ENCODE measurements at places on chromosomes 1 and 21. TPM values are rescaled to one million over a fixed set of nuclear protein-coding genes. Genes with fewer than 3 reads are reported as not detected.

DNA sequence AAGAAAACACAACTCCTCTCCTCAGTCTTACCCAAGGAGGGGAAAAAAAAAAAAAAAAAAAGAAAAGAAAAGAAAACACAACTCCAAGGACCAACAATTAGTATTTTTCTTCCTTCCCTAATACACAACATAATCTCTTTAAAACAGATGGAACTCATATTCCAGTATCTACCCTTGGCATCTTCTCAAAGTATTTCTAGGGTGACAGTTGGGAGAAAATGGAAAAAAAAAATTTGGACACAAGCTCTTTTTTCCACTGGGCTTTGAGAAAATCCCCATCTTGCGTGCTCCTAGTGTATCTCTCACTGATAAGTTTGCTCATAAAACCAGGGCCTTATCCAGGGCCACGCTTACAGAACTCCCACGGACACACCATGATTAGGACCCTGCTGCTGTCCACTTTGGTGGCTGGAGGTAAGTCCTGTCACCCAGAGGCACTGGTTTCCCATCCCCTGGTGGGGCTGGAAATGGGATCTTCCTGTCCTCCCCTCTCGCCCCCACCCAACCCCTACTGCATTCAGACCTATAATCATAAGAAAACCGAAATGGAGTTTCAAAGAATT lies at the start of gene CELA2B:
Gene CELA2B (plus strand): TSS at position 353 of the 563 bp plus-strand sequence. CDS start 22 bp downstream, at position 375.
- DNase-seq = no peak

GRCh38 chr1:241171991-241172390 lies 185.0 kb downstream of the RGS7 start:
- no peak for DNase-seq

DNA sequence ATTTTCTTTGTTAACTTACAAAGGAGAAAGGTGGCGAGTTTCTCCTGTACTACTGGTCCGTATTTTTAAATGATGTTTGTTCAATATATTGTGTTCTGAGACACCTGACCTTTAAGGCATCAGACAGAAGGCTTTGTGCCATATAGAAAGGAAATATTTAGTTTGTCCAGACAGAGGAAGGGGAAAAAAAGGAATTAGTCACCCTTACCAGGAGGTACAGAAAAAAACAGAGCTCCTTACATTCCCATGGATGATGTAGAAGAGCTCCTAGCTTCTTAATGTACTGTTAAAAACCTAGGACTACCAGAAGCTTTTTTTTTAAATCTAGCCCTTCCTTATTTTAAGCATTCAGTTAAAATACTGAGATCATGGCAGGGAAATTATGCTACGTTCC lies 12.4 kb upstream of the PODN start:
- no peak for DNase-seq

DNA sequence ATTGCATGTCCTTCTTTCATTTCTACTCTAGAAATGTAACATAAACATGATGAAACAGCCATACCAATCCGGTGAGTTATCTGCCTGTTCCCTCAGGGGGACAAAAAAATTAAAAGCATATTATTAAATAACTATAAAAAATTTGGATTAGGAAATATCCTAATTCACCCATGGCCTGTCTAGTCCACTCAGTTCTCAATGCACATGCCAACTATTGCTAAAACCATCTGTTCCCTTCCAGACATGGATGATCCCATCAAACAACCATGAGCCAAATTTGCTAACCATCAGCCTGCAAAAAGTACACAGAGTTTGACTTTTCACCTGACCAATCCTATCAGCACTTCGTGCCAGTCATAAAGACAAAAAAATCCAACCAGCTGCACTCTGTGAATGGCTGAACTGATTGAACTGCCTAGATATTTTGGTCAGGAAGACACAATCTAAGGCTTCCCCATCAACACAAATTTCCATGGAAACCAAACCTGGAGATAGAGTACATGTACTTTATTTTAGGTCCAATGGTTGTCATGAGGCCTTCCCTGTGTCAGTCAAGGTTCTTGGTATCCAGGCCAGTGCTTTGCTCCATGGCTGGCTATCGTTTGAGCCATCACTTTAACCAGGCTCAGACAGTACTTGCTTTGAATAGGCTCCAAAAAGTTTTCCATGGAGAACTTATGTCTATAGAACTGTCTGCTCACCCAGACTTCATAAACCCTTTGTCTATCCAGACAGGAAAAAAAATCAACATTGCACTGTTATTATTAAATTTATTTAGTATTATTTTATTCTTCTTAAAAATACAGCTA lies 570.8 kb downstream of the LTN1 start:
- DNase-seq = no peak

DNA sequence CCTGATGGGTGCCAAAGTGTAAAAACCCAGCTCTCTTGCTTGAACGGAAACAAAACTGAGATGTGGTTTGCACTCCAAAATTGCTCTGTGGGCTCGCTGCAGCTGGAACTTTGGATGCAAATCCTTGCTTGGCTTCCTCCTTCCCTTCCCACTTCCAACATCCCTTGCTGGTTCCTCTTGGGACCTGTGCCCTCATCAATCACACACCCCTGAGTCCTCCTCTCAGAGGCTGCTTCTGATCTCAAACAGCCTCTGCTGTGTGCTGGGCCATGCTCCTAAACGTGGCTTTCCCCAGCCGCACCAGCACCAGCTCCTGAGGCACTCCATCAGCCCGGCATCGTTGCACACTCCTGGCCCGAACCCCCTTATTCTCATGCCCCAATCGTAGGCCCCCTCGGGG lies 124.3 kb upstream of the RAB4A start:
- DNase-seq = no peak

DNA sequence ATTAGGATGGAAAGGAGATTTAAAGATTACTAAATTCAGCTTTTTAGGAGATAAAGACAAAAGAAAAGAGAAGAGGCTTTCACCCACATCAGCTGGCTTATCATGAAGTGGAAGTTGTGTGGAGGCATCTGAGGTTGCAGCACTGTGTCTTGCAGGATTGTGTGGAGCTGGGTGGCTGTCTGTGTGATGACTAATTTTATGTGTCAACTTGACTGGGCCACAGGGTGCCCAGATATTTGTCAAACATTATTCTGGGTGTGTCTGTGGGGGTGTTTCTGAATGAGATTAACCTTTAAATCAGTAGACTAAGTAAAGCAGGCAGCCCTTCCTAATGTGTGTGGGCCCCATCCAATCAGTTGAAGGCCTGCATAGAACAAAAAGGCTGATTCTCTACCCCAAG lies 3.9 kb downstream of the KCNA10 start:
- no peak for DNase-seq

The KLHDC7A gene
- 7.2 TPM for total RNA-seq

The LCE3D gene
- not detected for total RNA-seq

Measured in endodermal cell (in vitro differentiated cells).